Cardiac fibroblast (primary cell): ENCODE measurements at places on chromosomes 2 and 18.

GRCh38 chr2:17918789-17919188, 40.3 kb downstream of the KCNS3 start:
- DNase-seq = no peak

DNA sequence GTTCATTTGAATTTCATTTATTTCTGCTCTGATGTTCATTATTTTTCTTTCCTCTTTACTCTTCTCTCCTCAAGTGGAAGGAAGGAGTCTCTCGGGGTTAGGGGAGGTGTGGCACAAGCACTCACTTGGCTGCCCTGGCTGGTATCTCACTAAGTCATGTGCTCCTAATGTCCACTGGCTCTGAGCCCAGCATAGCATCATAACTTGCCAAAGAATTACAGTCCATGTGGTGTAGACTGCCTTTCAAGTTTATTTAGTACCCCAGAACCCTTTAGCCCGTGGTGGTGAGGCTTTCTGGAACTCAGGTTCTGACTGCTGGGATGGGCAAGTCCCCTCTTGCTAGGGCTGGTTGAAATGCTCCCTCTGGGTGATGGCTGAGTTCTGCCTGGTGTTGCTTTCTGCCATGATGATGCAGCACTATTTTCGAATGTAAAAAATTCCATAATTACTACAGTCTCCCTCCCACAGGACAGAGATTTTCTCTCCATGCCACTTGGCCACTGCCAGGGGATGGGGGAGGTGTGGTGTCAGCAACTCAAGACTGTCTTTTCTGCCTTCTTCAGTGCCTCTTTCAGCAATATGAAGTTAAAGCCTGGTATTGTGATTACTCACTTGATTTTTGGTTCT, 22.2 kb downstream of the SPAG16 start:
- peak; percentile 76 for DNase-seq

DNA sequence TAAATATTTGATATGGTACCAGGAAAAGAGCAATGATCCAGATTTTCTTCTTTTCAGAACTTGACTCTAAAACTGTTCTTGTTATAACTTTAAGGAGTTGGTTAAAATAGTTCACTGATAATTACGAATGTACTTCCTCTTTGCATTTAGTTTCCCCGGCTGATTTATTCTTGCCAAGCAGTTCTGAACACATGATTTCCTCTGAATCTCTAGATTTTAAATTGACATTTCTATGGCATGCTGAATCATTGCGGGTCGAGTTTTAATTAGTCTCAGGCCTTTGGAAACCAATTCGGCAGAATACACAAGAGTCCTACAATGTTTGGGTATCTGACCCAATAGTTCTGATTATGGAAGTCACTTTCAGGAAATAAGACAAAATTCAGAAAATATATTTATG, 37.3 kb upstream of the DNAH7 start:
- no peak for DNase-seq

DNA sequence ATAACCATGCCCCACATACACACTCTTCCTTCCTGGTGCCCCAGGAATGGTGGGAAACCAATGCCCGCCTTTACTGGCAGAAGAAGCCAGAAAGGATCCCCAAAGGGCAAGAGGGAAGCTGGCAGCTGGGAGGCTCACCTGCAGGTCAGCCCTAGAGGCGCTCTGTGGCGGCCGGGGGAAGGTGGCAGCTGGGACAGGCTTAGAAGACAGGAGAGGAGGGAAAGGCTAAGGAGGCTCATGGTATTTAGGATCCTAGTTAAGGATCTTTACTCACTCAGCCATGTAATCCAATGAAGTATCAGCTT, 23.8 kb downstream of the ADRA2B start:
- no peak for DNase-seq

- no peak for DNase-seq
These were observed 292.2 kb downstream of the KCNS3 start for GRCh38 chr2:18170642-18171041.

- DNase-seq = no peak
These were observed 15.5 kb downstream of the HDAC4 start for GRCh38 chr2:239385096-239386000.

- DNase-seq = no peak
These were observed 98.4 kb downstream of the UXS1 start for GRCh38 chr2:106095478-106096298.

DNA sequence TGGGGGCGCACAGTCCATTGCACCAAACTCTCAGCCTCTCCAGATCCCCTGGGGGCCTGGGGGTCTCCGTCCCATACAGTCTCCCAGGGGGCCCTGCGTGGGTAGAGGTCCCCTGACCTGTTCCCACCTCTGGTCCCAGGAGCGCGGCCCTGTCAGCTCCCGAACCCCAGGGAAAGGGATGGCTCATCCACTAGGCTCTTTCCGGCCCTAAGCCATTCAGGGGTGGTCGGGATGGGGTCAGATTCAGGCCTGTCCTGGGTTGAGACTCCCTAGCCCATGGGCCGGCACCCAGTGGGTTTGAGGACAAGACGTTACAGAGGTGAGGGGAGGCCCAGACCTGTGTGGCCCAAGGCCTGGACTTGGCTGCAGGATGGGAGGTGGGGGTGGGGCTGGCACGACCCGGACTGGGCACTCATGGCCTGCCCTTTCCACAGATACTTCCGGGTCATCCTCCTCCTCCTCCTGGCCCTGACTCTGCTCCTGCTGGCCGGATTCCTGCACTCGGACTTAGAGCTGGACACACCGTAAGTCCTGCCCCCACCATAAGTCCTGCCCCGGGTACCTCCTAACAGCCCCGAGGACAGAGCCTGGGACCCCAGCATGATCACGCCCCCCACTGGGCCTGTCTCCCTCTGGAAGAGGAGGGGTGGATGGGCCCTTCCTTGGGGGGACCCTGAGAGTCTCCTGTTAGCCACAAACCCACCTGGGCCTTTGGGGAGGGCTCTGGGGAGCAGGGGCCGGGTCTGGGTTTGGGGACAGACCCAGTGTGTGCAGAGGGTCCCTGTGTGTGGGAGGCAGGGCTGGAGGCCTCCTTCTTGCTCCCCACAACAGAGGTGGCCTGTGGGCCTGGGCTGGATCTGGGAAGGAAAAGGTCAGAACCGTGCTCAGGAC, 10.1 kb upstream of the NEU4 start:
- no peak for DNase-seq

DNA sequence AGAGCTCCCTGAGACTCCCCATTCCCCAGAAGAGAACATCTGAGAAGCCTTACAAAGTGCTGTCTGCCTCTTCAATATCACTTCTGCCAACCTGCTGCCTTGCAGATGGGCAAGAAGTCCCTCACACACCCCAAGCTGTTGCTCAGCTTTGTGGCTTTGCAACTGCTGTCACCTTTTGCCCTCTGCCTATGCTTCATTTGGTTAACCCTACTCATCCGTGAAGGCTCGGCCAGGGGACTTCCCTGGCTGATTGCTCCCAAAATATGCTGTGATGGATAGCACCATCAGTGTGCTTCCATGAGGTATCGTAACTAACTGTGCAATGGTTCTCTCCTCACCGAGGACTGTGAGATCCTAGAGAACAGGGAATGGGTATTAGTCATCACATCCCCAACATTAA, 88.9 kb upstream of the CYP1B1 start:
- no peak for DNase-seq

DNA sequence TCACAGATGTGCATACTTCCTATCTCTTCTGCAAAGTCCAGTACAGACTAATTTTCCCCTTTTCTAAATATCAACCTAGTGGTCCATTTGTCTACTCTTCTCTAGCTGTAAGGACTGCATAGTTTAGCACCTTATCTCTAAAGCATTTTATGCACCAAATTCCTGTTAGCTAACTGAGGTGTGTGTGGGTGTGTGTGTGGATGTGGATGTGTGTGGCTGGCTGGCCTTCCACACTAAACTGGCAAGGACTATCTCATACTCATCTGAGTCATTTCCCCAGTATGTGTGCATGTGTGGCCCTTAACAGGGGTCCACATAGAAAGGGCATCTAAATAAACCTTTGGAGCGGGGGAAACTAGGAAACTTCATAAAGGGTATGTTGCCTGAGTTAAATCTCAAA, 139.6 kb downstream of the TTC32 start:
- peak; percentile 65 for DNase-seq
